Posterior cingulate gyrus (tissue), 11 donors: ENCODE measurements at places on chromosomes 7 and 10.

- no peak for DNase-seq
Measured at GRCh38 chr10:33055625-33056024, 97.6 kb upstream of the ITGB1 start.

GRCh38 chr10:99926925-99927720 is 82.6 kb downstream of the DNMBP start:
- no peak for DNase-seq

DNA sequence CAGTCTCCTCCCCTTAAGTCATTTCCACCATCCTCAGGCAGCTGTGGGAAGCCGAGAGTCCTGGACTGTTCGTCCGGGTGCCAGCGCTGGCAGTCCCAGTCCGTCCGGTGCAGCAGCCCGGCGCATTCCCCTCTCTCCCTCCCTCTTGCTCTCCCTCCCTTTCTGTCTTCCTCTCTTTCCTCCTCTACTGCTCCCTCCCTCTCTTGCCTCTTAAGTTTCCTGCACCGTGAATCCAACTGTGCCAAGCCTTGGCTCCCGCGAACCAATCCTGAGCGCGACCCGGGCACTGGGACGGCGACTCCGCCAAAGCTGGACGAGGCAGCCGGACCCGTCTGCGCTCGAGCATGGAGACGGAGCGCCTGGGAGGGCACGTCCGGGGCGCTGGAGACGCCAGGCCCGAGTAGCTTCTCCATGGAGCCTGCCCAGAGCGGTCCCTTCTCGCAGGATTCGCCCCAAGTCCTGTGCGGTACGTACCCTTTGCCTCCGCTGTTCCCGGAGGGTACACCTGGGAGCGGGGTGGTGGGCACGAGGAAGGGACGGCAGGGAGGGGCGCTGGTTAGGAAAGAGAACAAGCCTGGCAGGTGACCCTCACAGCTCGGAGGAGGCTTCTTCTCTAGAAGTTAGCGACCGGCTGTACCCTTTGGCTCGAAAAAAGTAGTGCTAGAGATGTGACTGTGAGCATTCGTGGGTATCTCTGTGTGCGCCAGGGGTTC is 1.0 kb downstream of the NXPH1 start:
- DNase-seq, result no peak

GRCh38 chr10:71266147-71266917 is 52.7 kb upstream of the SLC29A3 start:
- no peak for DNase-seq
